NCI-H524 treated with DMSO at 0.1 percent for 48 hours (cell line): ENCODE measurements at places on chromosomes 7 and 10.
A peak's percentile ranks its signal among the peaks of the same experiment; 100 is the strongest.

DNA sequence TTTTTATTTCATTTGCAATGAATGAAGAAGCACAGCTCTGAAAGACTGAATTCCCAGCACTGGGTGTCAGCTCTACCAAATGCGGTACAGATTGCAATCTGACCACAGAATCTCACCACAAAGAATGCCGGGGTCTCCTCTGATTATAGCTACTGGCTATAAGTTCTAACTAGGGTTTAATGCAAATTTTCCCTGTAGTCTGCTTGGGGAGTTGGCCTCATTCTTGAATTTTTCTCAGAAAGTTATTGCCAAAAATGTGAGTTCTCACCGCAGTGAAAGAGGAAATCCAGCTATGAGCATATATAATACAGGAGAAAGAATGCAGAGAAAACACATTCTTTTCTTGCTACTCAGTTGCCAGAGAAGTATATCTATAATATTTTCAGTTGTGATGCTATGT, 1255.7 kb upstream of the LRRTM3 start:
- no peak for DNase-seq

DNA sequence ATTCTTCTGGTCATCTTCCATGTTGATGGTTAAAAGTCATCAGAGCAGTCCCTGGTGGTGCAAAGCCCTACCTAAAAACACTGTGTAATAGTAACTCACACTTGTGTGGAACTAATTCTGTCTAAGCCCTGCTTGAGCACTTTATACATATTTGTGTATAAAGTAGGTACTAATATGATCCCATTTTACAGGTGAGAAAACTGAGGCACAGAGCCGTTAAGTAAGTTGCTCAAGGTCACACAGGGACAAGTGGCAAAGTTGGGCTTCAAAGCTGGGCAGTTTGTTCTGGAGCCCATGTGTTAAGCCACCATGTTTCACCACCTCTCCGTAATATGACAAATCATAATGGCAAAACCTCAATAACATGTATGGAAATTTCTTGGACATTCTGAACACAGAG, 48.1 kb downstream of the BPGM start:
- DNase-seq, result no peak

GRCh38 chr7:140081774-140082425, 19.1 kb upstream of the PARP12 start:
- no peak for DNase-seq

- no peak for DNase-seq
These were observed 61.8 kb downstream of the PYROXD2 start for GRCh38 chr10:98353170-98353569.

GRCh38 chr10:84540022-84540616, 211.7 kb downstream of the CCSER2 start:
- DNase-seq, result no peak

DNA sequence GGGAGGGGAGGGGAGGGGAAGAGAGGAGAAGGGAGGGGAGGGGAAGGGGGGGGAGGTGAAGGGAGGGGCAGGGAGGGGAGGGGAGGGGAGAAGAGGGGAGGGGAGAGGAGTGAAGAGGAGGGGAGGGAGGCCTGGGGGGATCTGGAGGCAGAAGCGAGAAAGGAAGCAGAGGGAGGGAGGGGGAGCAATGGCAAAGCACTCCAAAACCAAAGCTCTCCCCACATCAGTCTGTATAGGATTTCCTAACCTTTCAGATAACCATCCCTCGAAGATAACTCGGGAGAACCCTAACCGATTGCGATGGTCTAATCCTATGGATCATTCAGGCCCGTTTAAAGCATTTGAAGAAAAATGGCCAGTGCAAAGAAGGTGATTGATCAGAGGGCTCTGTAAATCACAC, 19.0 kb downstream of the EBF3 start:
- DNase-seq, result no peak

- no peak for DNase-seq
These were observed 217.8 kb upstream of the HPS1 start for GRCh38 chr10:98664329-98665042.

DNA sequence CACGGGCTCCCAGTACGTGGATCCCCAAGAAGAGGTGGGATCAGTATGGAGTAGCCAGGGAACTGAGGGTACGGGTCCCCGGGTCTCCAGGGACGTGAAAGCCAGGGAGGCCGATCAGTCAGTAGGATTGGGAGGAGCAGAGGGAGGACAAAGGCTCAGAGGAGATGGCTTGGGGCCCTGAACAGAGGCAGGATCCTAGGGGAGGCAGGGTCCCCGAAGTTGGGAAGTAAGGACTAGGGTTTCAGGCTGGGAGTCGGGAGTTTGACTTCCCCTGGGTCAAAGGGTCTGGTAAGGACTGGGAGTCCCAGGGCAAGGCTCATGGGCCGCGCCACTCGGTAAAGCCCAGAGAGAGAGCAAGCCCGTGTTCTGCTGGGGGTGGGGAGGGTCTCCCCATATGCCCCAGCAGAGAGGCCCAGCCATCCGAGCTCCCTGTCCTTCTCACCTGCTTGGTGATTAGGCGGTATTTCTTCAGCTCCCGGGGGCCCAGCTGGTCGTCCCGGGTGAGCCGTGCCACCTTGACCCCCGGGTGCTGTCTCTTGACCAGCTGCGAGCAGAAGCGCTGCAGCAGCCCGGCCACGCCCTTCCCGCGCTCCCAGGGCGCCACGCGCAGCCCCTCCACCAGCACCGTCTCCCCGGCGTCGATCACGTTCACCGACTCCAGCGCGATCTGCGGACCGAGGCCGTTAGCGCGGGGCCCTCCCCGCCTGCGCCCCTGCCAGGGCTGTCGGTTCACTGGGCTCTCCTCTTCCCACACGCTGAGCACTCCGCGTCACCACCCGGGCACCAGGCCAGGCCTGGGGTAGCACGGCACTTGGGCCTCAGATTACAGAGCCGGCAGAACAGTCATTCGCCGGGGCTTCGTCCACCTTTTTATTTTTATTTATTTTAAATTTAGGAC, 7.0 kb downstream of the NAT16 start:
- no peak for DNase-seq

DNA sequence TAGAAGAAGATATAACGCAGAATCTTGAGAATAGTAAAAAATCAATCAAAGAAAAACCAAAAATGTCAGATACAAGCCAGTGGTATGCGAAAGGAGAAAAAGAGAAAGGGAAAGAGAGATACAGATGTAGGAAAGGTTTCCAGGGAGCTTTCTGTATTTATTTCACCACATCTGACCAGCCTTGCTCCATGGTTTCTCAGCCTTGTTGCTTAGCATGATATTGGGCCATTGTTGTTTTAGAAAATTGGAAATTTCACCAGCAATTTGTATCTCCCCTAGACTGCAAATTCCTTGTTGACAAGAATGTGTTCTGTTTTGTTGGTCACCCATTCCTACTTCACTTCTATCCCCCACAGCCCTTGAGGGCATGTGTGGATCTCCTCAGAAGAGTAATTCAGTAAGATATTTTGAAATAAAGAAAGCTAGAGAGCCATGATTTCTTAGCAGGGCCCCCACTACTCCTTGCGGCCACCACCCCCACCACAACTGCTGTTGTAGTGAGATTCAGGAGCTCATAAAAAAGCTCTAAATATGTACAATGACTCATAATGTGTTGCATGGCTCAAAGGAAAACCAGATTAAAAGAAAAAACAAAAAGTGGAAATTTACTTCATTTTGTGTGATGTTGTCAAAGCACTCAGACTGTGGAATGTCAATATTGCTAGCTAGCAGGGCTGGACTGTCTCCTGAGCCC, 138.7 kb downstream of the CHRM2 start:
- no peak for DNase-seq

DNA sequence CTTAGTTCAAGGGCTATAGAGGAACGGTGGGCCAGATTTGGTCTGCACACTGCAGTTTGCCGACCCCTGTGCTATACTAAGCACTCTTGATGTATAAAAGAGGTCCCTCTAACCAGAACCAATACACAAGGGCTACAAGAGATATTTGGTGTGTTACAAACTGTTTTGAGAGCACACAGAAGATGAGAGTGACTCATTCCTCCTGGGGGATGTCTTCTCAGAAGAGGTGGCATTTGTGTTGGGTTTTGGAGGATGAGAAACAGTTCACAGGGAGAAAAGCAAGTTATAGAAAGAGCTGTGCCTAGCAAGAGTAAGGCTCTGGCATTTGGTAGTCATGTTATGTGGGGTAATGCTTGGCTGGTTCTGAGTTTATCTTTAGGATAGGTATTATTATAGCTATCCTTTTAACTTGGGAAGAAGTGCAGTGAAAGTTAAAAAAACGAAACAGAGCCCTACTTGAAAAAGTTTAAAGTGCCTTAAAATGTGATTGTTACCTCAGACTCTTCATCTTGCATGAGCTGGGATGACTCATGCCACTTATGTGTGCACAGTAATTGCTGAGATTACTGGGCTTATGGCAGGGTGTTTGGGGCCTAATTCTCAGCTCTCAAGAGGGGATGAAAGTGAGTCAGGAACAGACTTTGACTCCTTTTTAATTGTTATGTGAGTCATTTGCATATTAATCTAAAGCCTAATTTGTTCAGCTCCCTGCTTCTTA, 160.4 kb downstream of the KIF20B start:
- peak; percentile 47 for DNase-seq

DNA sequence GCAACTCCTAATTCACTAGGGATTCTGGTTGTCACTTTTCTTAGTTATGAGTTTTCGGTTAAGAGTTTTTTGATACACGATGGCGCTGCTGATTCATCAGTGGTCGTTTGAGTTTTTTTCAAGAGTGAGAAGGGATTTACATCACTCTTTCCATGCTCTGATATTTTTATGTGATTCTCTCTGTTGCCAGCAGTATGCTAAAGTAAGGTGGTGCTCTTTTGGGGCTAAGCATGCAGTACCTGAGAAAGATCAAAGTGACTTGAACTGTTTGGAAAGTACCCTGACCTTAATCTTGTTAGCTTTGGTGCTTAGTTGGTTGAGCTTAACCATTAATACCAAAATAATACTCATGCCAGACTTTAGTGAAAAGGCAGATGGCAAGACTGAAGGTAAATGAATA, 28.1 kb downstream of the STAMBPL1 start:
- DNase-seq, result no peak

DNA sequence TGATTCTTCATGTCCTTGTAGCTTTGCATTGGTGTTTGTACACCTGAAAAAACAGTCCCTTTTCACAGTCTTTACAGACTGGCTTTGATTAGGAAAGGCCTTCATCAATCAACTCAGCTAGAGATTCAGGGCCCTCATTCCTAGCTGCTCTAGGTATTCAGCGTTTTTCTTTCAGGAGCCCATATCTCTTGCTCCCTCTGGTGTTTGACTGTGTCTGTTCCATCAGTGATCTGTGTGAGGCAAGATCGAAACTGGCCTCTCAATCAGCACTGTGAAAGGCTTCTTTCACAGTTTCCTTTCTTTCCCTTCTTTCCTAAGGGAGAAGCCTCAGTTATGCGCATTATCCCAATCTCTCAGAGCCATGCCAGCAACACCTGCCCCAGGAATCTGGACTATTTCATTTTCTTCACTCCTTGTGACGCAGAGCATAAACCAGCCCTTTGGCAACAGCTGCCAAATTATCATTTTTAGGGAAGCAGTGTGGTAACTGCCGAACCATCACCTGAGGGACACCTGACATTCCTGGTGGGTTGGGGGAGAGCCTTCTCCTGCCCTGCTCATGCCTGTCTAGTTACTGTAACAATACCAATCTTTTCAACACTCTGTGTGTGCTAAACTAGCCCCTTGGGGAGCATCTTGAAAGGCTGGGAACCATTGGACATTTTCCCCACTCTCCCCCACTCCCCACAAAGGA, 75.7 kb upstream of the CCDC71L start:
- no peak for DNase-seq

- no peak for DNase-seq
These were observed at the start of gene SFTPD for GRCh38 chr10:79948976-79949722. Gene SFTPD, minus strand, starts transcription at chr10:79949105. Its CDS starts 2,446 bp downstream, at chr10:79946659.

DNA sequence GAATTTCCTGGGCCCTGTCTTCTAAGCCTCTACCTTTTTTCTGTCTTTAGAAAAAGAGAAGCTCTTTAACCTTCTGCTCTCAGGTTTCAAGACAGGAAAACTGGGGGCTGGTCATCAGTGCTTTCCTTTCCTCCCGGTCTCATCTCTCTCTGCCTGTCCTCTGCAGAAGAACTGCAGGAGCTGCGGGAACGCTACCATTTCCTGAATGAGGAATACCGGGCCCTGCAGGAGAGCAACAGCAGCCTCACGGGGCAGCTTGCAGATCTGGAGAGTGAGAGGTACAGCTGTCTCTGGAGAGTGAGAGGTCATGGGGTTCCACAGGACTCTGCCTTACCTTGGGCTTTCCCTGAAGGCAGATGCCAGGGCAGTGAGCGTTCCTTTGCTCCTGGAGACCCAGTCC, 12.7 kb downstream of the CCDC136 start:
- DNase-seq, result no peak

GRCh38 chr10:119233821-119234220, 26.4 kb downstream of the GRK5 start:
- no peak for DNase-seq

DNA sequence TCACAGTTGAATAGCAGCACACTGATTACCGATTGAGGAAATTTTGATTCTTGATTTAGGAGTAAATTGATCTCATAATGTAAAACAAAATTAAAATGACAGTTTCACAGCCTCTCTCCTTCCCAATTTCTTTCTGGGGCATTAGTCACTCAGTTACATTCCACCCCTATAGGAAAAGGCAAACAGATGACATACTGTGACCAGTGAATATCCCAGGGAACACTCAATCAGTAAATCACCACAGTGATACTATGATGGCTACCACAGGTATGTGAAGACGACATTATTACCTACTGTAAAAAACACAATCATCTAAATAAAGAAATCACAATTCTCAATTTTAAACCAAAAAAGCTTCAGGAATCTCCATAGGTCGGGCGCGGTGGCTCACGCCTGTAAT, 15.5 kb downstream of the CTTNBP2 start:
- DNase-seq, result no peak

GRCh38 chr10:122323189-122323588, 51.3 kb upstream of the PLEKHA1 start:
- no peak for DNase-seq

- DNase-seq, result no peak
These were observed 108.3 kb upstream of the CDK6 start for GRCh38 chr7:92944633-92945032.

GRCh38 chr10:112375721-112376395, 1.9 kb downstream of the ACSL5 start:
- no peak for DNase-seq

DNA sequence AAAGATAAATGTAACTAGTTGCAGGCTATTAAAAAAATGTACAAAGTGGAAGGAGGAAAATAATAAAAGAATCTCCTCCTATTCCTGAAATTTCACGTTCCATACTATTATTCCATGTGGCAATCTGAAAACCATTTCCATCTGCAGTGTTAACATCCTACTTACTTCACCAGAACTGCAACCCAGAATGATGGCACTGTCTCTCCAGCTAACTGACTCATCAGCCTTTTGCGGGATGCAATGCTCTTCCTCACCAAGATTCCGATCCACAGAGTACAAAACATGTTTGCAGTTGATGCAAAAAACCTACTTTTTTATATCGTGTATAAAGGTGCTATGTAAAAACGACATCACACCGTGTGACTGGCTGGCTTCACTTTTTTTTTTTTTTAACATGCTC, 50.8 kb downstream of the ESYT2 start:
- no peak for DNase-seq
